ENCODE measurements at places on chromosomes 4 and X.

DNA sequence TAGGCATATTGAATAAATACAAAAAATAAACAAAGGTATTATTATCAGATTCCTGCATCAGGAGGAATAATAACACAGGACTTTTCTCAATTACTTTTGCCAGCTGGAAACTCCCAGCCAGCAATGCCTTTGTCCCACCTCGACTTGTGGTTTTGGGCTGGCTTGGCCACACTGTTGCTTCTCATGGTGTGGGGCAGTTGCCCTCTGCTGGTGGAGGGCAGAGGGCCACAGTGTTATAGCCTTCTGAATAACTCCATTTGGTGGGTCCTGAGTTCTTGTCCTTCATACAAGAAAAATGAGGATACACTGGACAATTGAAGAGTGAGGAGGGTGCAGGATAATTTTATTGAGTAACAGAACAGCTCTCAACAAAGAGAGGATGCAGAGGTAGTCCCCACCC is 1206.0 kb upstream of the ADGRL3 start:
- DNase-seq: no peak

GRCh38 chr4:34566091-34566490 is 1678.2 kb downstream of the ARAP2 start:
- DNase-seq: no peak

DNA sequence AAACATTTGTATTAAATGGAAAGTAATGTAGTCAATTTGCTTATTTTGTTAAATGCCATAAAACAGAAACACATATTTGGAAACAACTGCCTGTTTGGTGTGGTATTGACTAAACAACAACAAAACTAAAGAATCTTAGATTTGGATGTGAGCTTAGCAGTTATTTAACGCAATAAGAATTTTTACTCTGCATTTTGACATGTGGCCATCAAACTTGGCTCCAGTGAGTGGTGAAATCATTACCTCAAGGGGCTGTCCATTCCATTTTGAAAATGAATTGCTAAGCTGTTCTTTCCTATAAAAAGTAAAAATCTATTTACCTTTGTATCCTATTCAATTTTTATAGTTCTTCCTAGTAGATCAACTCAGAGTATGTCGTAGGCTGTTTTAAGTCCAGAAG is 84.2 kb downstream of the DKK2 start:
- DNase-seq: no peak

DNA sequence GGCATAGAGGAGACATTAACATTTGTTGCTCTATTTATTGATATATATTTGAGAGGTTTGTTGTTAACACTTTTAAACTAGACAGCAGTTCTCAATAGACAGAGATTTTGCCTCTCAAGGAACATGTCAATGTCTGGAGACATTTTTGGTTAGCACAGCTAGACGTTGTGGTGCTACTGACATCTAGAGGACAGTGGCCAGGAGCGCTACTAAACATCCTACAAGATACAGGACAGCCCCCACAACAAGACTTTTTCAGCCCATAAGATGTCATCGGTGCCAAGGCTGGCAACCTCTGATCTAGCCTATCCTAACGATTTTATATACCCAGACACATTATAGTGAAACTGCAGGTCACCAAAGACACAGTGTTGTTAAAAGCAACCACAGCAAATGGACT is 18.4 kb upstream of the CTSO start:
- no peak for DNase-seq

DNA sequence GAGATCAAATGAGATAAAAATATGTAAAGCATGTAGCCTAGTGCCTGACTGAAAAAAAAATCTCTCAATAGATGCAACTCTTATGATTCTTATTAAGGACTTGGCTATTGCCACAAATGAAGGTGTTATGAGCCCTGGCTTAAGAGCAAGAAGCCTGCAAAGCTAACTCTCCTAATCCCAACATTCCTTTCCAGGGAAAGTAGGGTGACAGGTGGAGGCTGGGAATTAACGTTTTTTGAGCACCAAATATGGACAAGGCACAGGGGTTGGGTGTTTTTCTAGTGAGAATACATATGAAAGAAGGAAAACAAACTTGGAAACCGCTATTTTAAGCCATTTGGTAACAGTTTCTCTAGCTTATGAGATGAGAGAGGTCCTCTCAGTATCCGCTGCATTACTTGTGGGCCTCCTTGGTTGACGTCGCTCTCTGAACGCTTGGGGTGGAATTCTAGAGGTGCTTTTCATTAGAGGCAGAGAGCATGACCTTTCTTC is 2.4 kb downstream of the RHOH start:
- DNase-seq: no peak

DNA sequence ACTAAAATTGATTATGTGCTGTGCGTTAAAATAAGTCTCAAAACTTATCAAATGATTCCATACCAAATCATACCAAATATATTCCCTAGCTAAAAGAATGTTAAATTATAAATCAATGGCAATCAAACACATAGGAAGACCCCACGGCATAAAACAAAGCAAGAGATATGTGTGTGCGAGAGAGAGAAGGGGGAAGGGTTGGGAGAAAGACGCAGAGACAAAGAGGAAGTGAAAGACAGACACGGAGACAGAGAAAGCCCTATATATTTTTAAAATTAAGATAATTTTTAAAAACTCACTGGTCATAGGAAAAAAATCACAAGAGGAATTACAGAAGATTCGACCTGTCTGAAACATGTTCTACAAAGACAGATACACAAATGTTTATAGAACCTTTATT is 371.4 kb downstream of the NLGN4X start:
- no peak for DNase-seq
